ENCODE measurements at places on chromosomes 13 and 19. TPM values are rescaled to one million over a fixed set of nuclear protein-coding genes. Genes with fewer than 3 reads are reported as not detected.

DNA sequence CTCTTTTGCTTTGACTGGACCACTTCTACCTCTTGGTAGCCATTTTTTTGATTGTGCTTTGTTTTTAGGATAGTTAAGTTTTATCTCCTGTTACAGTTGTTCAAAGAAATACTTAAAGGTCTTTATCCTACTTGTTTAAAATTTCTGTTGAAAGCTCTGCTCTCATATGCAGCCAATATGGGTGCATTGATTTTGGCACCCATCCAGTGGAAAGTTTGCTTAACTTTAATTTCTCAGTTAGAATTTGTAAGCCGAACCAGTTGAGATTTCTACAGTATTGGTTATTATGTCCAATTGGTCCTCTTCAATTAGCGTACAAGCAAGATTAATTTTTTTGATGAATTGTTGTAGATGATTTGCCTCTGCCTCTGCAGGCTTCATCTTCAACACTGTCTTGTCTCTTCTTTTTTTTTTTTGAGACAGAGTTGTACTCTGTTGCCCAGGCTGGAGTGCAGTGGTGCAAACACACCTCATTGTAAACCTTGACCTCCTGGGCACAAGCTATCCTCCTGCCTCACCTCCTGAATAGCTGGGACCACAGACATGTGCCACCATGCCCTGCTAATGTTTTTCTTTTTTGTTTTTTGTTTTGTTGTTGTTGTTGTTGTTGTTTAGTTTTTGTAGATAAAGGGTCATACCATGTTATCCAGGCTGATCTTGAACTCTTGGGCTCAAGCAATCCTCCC lies 65.3 kb downstream of the MAB21L1 start:
- no peak for DNase-seq

GRCh38 chr19:50239921-50240590 lies 36.6 kb downstream of the MYH14 start:
- no peak for DNase-seq

- no peak for DNase-seq
These were observed 45.0 kb upstream of the IL17D start for GRCh38 chr13:20658451-20659040.

DNA sequence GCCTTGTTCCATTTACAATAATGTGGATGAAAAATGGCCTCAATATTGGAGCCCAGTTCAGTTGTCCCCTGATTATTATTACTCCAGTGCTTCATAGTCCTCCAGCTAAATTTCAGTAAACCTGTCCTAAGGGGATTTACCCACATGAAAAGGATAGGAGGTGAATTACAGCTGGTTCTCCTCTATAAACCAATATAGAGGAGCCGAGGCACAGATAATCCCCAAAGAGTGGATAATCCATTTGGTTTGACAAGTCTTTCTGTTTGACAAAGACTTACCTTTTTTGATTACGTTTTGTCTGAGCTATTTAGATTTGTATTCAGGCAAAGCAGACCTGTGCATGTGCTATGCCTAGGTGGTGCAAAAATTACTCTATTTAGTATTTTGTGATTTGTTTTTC lies 2.7 kb downstream of the CNMD start:
- DNase-seq, result no peak

DNA sequence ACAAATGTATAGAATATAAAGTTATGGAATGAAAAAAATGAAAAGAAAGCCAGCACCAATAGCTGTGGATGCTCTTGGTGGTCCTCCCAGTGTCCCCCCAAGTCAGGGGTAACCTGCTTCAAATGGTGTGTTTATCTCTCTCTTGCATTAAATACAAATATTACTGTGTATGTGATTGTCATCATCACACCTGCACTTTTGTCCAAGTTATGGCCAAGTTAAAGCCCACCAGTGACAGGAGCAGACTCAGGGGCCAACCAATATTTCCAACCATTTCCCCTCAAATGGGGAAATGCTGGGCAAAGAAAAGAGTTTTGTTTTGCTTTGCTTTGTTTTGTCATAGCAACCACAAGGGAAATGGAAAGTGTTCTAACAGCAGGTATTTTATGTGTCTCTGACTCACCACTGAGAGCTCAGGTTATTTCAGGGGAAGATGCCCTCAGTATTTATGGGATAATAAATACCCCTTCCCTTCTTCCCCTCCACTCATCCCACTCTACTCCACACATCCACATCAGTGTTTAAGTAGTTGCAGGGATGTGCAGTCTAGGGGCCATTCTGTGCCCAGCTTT lies 133.6 kb downstream of the COL4A1 start:
- DNase-seq, result no peak

DNA sequence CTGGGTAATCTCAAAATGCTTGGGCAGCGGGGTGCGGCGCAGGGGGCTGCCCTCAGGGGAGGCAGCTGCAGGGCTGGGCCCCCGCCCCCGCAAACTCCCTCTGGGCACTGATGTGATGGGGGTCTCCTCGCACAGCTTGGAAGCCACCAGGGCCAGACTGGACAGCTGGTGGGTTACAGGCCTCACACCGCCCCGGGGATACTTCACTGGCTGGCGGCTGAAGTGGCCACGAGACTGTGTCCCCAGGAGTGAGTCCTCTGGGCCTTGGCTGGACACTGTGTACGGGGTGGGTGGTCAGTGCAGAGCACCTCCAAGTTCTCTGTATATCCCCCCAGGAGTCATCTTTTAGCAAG lies 2.0 kb upstream of the LPAR2 start:
- no peak for DNase-seq

DNA sequence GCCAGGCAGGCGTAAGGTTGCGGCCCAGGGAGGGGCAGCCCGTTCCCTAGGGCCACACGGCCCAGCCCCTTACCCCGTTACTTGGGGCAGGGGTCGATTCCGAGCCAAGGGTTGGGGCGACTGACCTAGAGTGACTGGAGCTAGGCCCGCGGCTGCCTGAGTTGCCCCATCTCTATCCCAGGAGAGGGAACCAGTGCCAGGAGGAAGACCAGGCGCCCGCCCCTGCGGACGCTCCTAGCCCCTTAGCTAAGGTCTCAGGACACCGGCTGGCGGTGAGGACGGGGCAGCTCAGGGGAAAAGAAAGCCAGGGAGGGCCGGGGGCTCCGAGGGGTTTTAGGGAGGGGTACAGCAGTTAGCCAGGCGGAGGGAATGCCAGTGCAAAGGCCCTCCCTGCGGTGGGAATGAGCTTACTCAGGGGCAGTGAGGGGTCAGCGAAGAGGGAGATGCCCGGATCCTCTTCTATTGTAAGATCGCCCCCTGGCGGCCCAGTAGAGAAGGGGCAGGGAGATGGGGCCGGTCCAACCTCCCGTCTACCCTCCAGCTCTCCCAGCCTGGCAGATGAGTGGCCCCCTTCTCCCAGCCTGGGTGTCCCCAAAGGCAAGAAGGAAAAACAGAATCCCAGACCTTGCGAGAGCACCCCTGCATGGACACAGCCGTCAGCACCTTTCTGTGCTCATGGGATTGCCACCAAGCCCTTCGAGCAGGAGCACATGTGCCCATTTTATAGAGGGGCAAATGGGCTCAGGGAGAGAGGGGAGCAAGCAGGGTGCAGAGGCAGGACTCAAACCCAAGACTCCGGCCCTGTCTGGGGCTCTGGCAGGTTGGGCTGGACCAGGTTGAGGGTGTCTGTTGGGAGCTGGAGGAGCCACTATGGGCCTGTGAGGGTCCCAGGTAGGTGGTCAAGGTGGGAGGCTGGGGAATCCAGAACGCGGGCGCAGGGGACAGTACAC lies 16.3 kb downstream of the CILP2 start:
- DNase-seq, result peak; percentile 57

DNA sequence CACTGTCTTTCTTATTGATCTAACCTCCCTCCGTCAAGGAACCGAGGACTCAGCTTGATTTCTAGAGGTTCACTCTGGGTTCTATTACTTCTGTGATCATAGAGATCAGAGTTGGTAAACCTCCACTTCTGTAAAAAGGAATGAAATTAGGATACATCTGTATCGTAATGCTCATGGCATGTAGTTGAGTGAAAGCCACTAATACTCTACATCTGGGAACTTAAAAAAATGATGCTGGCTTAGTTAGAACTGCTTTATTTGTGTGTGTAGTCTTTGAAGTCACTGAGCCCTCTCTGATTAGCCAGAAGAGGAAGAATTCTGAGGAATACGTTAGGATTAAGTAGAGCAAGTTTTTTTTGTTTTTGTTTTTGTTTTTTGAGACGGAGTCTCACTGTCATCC lies 140.8 kb downstream of the GGACT start:
- no peak for DNase-seq

GRCh38 chr19:51020988-51021651 lies 1.6 kb upstream of the KLK10 start:
- no peak for DNase-seq

DNA sequence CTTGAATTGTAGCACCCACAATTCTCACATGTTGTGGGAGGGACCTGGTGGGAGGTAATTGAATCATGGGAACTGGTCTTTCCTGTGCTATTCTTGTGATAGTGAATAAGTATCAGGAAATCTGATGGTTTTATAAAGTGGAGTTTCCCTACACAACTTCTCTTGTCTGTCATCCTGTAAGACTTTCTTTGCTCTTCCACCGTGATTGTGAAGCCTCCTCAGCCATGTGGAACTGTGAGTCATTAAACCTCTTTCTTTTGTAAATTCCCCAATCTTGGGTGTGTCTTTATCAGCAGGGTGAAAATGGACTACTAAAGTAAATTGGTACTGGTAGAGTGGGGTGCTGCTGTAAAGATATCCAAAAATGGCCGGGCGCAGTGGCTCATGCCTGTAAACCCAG lies 215.6 kb downstream of the LIG4 start:
- no peak for DNase-seq

DNA sequence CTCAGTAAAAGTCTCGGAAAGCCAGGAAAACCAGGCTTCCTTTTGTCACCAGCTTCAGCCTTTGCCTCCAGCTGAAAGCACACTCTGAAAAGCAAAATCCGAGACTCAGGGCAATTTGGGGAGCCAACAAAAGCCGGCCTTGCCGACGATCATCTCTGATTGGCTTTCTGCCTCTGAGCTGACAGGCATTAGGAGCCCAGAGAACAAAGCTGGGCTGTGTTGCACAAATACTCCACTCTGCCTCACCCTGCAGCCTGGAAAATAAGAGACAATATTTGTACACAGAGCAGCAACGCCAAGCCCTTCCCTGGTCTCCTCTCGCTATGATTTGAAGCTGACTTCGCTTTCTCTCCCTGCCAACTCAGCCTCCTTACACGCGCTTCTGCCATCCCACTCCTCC lies 46.9 kb downstream of the CACNA1A start:
- DNase-seq, result no peak

- DNase-seq, result no peak
These were observed 153.1 kb downstream of the FGF9 start for GRCh38 chr13:21823949-21824348.

DNA sequence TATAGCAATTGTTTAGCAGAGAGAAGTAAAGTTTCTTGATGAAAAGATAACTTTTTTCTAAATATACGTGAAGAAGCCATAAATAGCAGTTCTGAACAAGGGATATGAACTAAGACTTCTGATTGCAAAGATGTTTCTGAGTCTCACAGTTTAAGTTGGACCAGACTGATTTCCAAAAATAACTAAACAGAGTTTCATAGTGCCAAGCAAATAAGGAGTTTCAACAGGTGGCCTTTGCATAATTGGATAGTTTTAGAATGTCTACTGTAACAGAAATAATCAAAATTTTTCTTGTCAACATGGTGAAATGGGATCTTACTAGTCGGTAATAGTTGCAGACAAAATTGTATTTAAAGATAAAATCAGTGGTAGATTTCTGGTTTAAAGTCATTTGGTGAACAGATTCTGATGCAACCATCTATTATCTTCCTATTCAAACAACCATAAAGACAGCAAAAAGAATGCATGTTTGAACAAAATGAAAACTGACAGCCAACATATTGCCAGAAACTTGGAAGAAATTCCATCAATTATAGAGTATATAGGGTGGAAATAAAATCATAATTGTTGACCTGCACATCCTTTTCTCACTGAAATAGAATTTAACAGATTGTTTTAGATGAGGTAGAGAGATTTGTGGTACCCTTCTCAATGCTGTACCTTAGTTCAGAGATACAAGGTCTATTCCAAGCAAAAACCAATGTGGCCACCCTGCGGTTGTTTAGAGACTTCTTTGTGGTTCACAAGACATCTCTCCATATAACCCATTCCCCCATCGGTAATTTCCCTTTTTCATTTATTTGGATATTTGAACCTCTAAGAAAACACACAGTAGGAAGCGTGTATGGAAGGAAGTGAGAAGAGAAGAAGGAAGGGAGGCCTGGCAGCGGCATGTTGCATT lies 275.3 kb downstream of the COG6 start:
- DNase-seq, result no peak

- DNase-seq, result no peak
These were observed 36.8 kb upstream of the ZNF681 start for GRCh38 chr19:23795462-23795861.

GRCh38 chr13:72970956-72971355 lies 87.8 kb upstream of the KLF5 start:
- no peak for DNase-seq

DNA sequence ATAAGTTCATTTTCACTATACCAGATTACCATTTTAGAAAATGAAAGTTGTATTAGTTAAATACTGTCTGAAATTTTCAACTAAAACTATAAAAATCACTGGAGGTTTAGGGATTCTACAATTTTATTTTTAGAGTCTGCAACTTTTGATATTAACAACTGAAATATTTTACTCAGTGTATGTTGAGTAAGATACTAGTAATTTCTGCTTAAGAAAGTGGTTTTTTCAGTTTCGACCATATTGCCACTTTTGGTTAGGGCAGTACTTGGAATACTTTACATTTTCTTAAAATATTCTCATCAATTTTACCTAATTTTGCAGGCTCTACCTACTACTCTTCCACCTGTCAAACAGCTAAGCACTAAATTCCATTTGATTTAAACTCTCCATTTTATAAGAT lies 59.6 kb downstream of the KCNRG start:
- no peak for DNase-seq

GRCh38 chr13:95195146-95195545 lies 106.1 kb downstream of the ABCC4 start:
- DNase-seq, result no peak

GRCh38 chr19:29805031-29805965 lies 6.5 kb upstream of the CCNE1 start:
- no peak for DNase-seq

The NOVA2 gene
- 5.8 TPM for total RNA-seq

The ZNF296 gene
- 0.73 TPM for total RNA-seq

The ZNF274 gene
- total RNA-seq, result 28.3 TPM

The ZNF486 gene
- total RNA-seq, result 3.2 TPM

The WDR87 gene
- total RNA-seq, result not detected

The KLC3 gene
- total RNA-seq, result 0.24 TPM

The OSCAR gene
- 1.4 TPM for total RNA-seq
